ENCODE measurements at places on chromosomes 12 and 14.
A peak's percentile ranks its signal among the peaks of the same experiment; 100 is the strongest.

- no peak for DNase-seq
Measured at GRCh38 chr12:57553343-57554202, 3.7 kb downstream of the KIF5A start.

- no peak for DNase-seq
Measured at GRCh38 chr14:70882776-70883492, 24.3 kb upstream of the PCNX1 start.

DNA sequence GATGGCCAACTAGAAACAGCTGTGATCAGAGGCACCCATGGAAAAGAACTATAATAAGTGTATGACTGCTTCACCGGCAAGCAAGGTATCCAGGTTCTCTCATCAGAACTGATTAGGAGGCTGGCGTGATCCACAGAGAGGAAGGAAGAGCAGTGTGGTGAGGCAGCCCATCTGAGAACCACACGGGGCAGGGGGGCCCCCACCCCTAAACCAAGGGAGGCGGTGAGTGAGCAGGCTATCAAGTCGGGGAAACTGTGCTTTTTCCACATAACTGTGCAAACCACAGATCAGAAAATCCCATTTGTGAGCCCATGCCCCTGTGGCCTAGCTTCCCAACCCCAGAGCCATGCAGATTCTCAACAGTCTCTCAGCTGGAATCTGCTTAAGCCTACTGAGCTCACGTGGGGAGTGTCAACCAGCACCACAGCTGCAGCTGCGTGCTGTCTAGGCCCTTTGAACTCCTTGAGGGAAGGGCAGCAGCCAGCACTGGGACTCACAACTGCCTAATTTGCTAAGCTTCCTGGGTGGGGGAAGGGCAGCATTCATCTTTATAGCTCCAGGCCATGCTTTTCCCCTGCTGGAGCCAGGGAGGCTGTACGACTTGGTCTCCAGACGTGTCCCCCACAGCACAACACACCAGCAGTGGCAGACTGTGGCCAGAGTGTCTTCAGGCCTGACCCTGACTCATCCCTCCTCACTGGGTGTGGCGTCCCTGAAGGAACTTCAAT lies 444.4 kb upstream of the ATP2B1 start:
- DNase-seq = no peak

GRCh38 chr12:15648558-15648957 lies 140.6 kb downstream of the EPS8 start:
- no peak for DNase-seq

- no peak for DNase-seq
Measured at GRCh38 chr12:113104953-113105510, 30.5 kb downstream of the RASAL1 start.

GRCh38 chr12:86663716-86664115 lies 407.5 kb upstream of the MGAT4C start:
- no peak for DNase-seq

DNA sequence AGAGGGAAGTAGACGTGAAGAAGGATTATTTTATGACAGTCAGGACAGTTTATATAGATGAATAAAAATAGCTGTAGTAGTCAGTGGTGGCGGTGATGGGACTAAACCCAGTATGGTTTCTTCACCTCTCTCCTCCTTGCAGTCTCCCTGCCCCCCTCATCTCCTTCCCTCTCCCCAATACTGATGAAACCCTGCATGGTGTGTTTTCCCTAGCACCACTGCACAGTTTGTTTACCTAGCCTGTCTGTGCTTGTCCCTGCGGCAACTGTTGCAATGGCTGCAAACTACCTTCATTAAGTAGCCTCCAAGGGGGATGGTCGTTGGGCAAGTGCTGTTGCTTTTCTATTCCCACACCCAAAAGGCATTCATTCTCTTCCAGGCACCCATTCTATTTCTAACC lies 14.7 kb downstream of the PCBP2 start:
- no peak for DNase-seq

DNA sequence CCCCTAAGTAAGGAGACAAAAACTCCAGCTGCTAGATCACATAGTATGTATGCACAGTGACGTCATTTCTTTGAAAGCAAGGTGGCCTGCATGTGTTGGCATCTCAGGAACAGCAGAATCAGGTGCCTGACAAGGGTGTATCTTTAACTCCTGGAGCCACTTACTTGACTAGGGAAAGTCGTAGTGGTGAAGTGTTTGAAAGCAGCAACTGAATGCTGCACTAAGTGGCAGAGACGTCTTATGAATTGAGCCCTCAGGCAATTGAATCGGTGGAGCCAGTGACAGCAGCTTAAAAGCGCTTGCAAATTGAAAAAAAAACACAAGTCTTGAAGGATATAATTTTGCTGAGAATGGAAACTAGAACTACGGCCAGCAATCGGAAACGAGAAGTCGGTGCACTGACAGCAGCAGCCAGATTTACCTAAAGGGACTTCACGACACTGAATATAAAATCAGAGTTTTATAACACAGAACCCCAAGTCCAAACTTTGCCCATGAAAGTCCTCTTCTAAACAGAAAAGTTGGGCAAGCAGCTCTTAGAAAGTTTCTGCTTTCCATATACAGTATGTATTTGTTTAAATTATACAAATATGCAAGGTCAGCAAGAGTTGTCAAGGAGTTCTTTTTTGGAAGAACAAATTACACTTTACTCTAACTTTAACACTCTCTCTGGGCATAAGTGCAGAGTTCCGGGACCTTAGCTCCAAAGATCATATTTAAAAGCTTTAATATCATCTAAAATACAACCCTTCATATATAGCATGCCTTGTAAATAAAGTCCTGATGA lies 1.1 kb downstream of the IGF1 start:
- DNase-seq = no peak

DNA sequence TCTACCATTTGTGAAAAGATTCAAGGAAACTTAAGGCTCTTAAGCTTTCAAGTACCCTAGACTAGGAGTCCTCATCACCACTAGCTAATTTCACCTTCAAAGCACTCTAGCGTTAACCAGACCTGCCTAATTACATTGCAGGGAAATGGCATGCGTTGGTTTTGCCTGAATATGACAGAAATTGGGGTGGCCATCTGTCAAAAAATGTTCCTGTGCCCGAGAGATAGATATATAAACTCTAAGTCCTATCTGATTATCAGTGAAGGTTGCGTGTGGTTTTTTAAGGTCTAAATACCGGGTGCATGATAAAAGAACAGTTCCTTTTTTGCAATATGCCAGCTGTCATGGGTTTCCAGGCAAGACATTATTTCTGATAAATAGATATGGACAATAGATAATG lies 48.3 kb downstream of the SPRING1 start:
- DNase-seq = peak; percentile 37

DNA sequence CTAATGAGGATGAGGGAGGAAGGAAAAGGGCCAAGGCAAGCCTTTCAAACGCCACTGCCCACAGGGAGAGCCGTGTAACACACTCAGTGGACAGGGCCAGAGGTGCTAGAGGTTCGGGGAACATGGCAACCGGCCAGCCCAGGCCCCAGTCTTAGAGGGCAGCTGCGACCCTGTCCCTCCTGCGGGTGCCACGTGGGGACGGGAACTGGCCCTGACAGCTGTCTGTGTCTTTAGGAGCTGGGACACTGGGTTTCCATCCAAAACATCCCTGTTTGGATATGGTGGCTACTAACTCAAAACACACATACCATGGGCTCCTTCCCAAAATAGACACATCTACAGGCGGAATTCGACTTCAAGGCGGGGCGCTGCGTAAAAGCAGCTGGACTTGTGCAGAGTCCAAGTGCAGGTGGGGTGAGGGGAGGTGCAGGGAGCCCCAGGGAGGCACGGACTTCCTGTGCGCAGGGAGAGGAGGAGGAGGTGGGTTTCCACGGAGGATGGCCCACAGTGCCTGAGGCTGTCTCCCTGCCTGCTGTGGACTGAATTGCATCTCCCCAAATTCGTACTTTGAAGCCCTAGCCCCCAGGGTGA lies 184.7 kb downstream of the PIWIL1 start:
- DNase-seq = no peak

DNA sequence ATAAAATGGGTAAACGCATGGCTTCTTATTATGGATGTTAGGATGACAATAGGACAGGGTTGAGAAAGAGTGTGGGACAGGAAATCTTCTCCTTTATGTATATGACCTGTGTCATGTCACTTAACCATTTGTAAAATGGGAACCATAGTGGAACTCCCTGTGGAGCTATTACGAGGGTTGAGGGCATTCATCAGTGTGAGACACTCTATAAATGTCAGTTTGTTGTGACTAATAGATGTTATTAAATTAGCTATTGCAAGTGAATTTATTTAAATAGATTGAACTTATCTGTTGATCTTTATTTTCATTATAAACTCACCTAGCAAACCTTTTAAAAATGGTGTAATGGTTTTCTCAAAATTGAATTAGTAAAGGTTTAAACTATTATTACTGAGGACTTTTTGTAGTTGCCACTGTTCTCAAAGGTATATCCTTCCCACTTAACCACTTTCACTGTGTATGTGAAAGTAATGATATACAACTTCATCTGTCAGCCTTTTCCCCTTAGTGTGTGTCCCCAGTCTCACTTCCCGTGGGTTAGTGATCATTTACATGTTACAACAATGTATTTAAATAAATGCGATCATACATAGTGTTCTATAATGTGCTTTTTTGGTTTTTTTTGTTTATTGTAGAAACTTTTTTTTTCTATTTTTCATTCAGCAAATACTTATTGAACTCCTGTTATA lies 17.1 kb downstream of the HELB start:
- DNase-seq = no peak

GRCh38 chr12:31736472-31736871 lies 7.7 kb upstream of the AMN1 start:
- DNase-seq = no peak

DNA sequence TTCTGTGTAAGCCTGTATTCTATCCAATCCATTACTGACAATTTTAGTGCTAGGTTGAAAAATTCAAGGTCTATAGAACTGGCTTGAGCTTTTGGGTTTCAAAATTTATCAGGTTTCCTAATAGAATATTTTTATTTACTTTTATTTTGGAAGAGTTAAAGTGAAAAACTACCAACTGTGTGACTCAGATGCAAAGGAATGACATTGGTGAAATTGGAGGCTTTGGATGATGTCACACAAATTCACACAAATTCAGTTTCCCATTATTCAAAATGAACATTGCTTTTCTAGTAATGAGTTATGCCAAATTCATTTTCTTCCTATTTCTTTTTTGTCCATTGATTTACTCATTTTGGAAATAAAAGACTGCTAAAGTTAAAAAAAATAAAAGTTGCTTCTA lies 186.9 kb downstream of the ALX1 start:
- DNase-seq = no peak

- peak; percentile 40 for DNase-seq
Measured at GRCh38 chr12:62438098-62438692, 28.4 kb upstream of the MON2 start.

GRCh38 chr14:97921296-97921695 lies 1124.1 kb downstream of the VRK1 start:
- no peak for DNase-seq

- DNase-seq = no peak
Measured at GRCh38 chr14:106442857-106443256, 916.5 kb downstream of the TMEM121 start.

GRCh38 chr12:132385923-132386751 lies 56.7 kb upstream of the GALNT9 start:
- DNase-seq = no peak

DNA sequence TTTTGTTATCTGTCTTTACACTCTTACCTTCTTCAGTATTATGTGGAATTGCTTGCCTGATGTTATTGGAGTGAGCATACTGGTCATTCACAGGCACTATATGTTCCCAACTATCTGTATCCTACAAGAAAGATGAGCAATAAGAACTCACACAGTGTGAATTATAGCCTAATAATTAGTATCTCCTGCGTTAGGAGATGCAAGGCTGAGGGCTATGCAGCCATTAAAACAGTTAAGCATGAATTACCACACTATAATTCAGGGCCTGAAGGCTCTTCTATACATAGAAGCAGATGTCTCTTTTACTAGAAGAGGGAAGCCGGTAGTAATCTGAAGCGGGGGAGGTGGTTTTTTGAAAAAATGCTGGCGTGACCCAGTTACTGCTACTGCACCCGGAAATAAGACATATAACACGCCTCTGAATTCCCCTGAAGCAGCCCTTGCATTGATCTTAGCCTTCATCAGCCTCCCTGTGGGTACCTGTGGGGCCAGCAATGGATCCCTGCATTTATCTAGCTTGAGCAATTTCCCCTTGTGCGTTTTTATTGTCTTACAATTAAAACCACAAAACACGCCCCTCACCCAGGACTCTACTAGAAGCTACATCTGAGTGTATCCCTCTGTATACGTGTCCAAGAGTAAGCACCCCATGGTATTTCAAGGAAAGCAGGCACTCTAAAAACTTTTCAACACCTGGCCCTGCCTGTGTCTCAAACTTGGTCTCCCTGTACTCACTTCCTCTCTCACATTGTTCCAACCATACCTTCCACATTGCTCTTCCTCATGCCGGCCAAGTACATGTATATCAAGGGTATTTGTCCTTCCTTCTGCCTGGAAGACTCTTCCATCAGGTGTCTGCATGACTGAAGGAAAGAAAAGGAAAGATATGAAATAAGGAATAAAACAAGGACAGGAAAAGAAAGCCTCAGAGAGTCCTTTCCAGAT lies 210.9 kb upstream of the ARID2 start:
- no peak for DNase-seq

DNA sequence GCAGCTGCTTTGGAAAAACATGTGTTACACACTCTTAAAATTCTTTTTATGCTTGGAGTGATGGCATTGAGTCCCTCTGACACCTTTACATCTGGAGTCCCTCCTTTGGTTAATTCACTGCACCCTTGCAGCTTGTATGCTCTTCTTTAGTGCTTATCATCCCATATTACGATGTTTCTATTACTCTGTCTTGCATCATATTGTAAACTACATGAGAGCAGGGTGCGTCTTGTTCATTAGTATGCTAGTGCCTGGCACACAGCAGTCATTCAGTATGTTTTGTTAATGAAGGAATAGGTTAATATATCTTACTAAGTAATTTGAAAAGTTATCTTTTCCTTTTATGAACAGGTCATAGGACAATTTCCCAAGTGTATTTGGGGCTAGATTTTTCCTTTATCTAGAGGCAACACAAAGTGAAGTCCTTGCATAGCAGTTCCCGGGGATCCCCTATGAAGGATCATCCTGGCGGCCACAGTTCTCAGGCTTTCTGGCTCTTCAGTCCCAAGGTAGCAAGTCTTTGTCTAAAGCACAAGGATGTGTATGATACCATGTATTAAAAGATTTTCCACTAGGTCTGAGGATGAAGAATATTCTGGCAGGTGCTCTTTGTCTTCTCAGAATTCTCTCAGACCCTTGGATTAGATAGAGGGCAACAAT lies 363.8 kb downstream of the FUT8 start:
- no peak for DNase-seq

- no peak for DNase-seq
Measured at GRCh38 chr14:50821510-50822464, 9.2 kb downstream of the NIN start.

DNA sequence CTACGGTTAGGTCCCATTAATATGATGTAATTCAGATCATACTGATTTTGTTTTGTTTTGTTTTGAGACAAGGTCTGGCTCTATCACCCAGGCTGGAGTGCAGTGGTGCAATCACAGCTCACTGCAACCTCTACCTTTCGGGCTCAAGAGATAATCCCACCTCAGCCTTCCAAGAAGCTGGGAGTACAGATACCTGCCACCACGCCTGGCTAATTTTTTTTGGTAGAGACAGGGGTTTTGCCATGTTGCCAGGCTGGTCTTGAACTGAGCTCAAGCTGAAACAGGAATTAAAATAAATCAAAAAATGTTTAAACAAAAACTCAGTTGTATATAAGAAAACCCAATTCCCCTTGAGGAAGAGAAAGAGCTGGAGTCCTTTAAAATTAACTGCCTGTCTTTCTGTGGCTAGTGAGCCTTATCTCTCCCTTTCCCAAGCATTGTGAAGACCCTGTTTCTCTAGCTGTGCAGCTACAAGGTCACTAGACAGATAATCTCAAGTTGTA lies 17.7 kb upstream of the ANAPC7 start:
- no peak for DNase-seq

GRCh38 chr12:47591795-47592194 lies 114.0 kb downstream of the RPAP3 start:
- DNase-seq = no peak

Data from NCI-H2171 treated with DMSO at 0.1 percent for 48 hours (cell line).